CD8-positive, alpha-beta memory T cell (primary cell): ENCODE measurements at places on chromosomes 4 and X. TPM values are rescaled to one million over a fixed set of nuclear protein-coding genes. Genes with fewer than 3 reads are reported as not detected.

- H3K4me3 ChIP-seq = no peak overlapping the region
- no peaks in the 10 kb centered on the region for H3K27me3 ChIP-seq
- H3K36me3 ChIP-seq = no peaks in the 10 kb centered on the region
- H3K4me1 ChIP-seq = no peaks in the 10 kb centered on the region
These were observed 254.0 kb downstream of the TMA16 start for GRCh38 chr4:163748449-163748848.

GYPE gene
- total RNA-seq = 2.1 TPM

DNA sequence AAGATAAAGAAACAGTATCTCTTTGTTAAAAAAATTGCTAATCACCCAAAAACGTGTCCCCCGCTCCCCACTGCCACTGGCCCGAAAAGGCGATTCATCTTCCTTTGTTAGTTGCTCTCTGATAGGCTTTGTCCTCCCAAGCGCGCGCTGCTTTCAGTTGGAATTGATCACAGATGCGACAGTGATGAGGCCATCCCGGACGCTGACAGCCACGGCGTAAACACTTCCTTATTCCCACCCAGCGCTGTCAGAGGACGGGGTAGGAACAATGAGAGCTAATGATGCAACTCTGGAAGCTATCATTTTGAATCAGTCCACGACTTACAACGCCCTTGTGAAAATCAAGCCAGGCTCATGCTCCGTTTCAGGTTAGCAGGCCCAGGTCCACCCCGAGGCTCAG is 21.4 kb downstream of the SOD3 start:
- no peak overlapping the region for H3K27ac ChIP-seq
- H3K27me3 ChIP-seq = no peaks in the 10 kb centered on the region
- DNase-seq = no peak
- H3K4me3 ChIP-seq = no peak overlapping the region
- no peaks in the 10 kb centered on the region for H3K4me1 ChIP-seq

NMU gene
- not detected for total RNA-seq

ZNF330 gene
- total RNA-seq = 55.7 TPM

DNA sequence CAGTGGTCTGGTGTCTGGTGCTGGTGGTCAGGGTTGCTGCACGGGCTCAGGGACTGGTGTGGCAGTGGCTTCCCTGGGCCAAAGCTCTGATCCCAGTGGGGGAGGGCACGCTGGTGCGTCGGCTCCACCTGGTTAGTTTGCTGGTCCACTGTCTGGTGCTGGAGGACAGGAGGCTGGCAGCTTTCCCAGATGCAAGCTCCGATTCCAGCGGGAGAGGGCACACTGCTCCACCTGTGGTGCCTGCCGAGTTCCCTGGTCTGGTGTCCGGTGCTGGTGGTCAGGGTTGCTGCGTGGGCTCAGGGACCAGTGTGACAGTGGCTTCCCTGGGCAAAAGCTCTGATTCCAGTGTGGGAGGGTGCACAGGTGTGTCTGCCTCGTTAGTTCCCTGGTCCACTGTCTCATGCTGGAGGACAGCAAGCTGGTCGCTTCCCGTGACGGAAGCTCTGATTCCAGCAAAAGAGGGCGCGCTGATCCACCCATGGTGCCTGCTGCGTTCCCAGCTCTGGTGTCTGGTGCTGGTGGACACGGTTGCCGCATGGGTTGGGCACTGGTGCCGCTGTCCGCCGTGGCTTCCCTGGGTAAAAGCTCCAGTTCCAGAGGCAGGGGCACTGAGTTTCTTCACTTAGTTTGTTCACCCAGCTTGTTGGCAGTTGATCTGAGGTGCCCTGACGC is 5.8 kb downstream of the VMA21 start:
- no peak overlapping the region for H3K27ac ChIP-seq
- DNase-seq = no peak
- H3K4me1 ChIP-seq = peaks cover 19% of the 10 kb centered on the region

GRCh38 chrX:72621625-72622485 is 49.2 kb upstream of the HDAC8 start:
- no peak overlapping the region for H3K4me3 ChIP-seq
- DNase-seq = no peak
- H3K36me3 ChIP-seq = no peaks in the 10 kb centered on the region
- H3K27ac ChIP-seq = no peak overlapping the region

GRCh38 chr4:20393486-20394100 is 141.9 kb downstream of the SLIT2 start:
- H3K4me3 ChIP-seq = no peak overlapping the region
- no peaks in the 10 kb centered on the region for H3K4me1 ChIP-seq
- H3K27me3 ChIP-seq = no peaks in the 10 kb centered on the region
- H3K27ac ChIP-seq = no peak overlapping the region

CNKSR2 gene
- total RNA-seq = 4.1 TPM

ADRA2C gene
- total RNA-seq = not detected

- DNase-seq = no peak
- H3K4me3 ChIP-seq = no peak overlapping the region
- H3K36me3 ChIP-seq = no peaks in the 10 kb centered on the region
- no peak overlapping the region for H3K27ac ChIP-seq
- no peaks in the 10 kb centered on the region for H3K27me3 ChIP-seq
These were observed 162.7 kb upstream of the GALNTL6 start for GRCh38 chr4:171650543-171650942.

DNA sequence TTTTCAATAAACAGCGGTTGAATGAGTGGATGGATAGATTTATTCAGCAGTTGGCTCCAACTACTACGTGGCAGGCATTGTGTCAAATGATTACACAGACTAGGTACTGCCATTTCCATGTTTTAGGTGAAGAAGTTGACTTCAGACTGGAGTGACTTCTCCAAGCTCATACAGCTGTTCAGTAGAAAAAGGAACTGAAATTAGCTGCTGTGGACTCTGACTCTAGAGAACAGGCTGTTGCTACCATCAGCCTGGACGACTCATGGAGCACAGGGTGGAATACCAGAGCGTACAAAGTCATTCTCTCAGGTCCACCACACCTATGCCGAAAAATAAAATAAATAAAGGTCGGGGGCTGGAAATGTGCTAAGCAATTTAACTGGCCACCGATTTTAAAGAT is 45.3 kb downstream of the TENM3 start:
- no peaks in the 10 kb centered on the region for H3K4me1 ChIP-seq
- H3K36me3 ChIP-seq = no peaks in the 10 kb centered on the region
- H3K4me3 ChIP-seq = no peak overlapping the region
- H3K27ac ChIP-seq = no peak overlapping the region

GRCh38 chrX:41594634-41595033 is 94.1 kb upstream of the GPR34 start:
- no peaks in the 10 kb centered on the region for H3K4me1 ChIP-seq
- no peaks in the 10 kb centered on the region for H3K36me3 ChIP-seq
- DNase-seq = no peak

- H3K4me1 ChIP-seq = no peaks in the 10 kb centered on the region
- DNase-seq = no peak
- H3K27me3 ChIP-seq = no peaks in the 10 kb centered on the region
- H3K36me3 ChIP-seq = no peaks in the 10 kb centered on the region
These were observed 146.7 kb downstream of the PCDH7 start for GRCh38 chr4:30866907-30867306.

DNA sequence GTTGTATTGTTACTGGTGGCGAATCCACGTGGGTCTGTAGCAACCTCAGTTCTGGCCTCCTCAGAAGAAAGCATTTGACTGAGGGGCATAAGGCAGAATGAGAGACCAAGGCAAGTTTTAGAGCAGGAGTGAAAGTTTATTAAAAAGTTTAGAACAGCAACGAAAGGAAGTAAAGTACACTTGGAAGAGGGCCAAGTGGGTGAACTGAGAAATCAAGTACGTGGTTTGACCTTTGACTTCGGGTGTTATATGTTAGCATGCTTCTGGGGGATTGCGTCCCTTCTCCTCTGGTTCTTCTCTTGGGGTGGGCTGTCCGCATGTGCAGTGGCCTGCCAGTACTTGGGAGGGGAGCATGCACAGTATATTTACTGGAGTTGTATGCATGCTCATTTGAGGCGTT is 232.7 kb upstream of the GATB start:
- H3K4me1 ChIP-seq = peaks cover 53% of the 10 kb centered on the region
- no peak overlapping the region for H3K27ac ChIP-seq
- no peaks in the 10 kb centered on the region for H3K36me3 ChIP-seq
- H3K4me3 ChIP-seq = no peak overlapping the region
- no peaks in the 10 kb centered on the region for H3K27me3 ChIP-seq
